ENCODE measurements at places on chromosomes 6 and 20. TPM values are rescaled to one million over a fixed set of nuclear protein-coding genes. Genes with fewer than 3 reads are reported as not detected.

Gene GRM1
- 0.10 TPM for total RNA-seq

Gene FGD2
- total RNA-seq = 5.4 TPM

Gene CFAP206
- 0.49 TPM for total RNA-seq

Gene OXT
- not detected for total RNA-seq

Gene AVP
- total RNA-seq = not detected

Gene LHFPL5
- total RNA-seq = not detected

Gene MSH5
- 9.1 TPM for total RNA-seq

Gene MAS1
- under 0.01 TPM for total RNA-seq

Gene TRIM40
- total RNA-seq = not detected
